ENCODE measurements at places on chromosomes 12 and 14.
A peak's percentile ranks its signal among the peaks of the same experiment; 100 is the strongest.

DNA sequence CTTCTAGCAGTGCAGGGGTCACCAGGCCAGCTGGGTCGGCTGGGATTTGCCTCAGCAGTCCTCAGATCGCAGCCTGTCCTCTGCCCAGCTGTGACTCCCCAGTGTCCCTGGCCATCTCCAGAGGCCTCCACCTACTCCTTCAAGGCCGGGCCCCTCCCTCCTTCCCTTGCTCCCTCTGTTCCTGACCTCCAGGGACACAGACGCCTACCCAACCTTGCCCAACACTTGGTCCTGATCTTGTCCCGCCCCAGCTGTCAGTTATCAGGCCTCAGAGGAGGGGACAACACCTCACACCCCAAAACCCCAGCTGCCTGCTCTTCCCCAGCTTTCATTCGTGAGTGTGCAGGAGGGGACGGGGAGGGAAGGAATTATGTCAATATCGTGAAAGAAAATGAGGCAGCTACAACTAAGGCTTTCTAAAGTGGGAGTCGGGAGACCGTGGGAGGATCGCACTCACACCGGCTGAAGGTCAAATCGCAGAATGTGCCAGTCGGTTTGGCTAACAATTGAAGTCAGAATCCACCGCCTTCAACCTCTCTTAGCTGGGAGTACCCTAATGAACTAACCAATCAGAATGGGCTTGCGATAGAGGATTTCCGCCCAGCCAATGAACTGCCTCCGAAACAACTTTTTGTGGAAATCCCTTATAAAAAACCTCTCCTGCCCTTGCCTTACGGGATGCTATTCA, 9.4 kb upstream of the PLBD2 start:
- no peak for DNase-seq

DNA sequence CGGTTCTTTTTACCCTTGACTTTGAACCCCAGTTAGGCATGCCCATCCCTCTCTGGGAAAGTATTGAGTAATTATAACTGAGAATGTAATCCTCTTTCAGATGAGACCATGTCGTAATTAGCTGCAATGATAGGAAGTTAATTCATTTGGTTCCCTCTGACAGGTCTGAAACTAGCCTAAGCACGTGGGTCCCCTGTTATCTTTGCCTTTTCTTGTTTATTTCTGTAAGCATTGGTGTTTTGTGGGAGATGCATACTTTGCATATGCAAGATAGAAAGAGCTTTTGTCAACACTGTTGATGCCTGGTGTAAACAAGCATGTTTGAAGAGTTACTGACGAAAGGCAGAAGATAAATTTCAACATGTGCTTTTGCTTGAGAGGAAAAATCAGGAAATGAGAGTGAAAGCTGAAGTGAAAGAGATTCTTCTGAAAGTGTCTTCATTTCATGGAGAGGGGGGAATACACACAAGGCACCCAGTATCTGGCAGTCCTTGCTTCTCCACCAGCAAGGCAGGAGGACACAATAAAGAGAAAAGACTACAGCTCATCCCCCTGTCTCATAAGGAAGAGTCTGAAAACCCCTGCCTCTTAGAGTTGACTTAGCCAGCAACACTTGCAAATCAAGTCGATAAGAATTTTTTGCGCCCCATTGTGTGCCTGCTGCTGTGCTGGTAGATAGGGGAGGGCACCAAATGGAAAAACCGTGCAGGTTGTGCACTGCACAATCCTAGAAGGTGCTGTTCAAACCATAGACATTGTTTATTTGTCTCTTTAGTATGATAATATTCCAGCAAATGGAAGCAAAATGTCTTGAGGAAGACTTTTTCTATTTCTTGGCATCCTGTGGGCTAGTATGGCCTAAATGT, 77.8 kb downstream of the SLC24A4 start:
- no peak for DNase-seq

DNA sequence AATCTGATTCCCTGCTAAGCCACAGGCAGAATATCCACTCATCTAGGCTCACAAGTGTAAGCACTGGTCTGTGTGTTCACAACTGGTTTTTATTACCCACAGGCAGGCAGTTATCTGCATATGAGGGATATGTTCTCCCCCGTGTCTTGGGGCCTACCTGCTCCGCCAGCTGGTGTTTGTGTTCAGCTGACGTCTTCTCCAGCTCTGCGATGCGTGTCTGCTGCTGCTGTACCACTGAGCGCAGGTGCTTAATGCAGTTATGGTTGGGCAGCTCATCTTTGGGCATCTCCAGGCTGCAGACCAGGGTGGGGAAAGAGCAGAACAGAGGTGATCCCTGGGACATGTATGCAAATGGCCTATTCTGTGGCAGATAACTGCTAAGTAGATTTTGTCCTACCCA, 13.7 kb downstream of the RNF41 start:
- DNase-seq, result no peak

GRCh38 chr12:96720363-96720705, 186.7 kb upstream of the NEDD1 start:
- peak; percentile 22 for DNase-seq
